ENCODE measurements at places on chromosomes 13 and 19. TPM values are rescaled to one million over a fixed set of nuclear protein-coding genes. Genes with fewer than 3 reads are reported as not detected.
A peak's percentile ranks its signal among the peaks of the same experiment; 100 is the strongest.

SIGLEC10 gene
- total RNA-seq = 0.08 TPM

TMPRSS9 gene
- 0.09 TPM for total RNA-seq

ZNF90 gene
- total RNA-seq = 1.1 TPM

LHB gene
- 0.98 TPM for total RNA-seq

ZBTB32 gene
- not detected for total RNA-seq

CCDC70 gene
- total RNA-seq = not detected

KANK3 gene
- 1.8 TPM for total RNA-seq

IGFL1 gene
- total RNA-seq = not detected

PDE4C gene
- not detected for total RNA-seq

SLC17A7 gene
- 0.16 TPM for total RNA-seq

KLK3 gene
- total RNA-seq = not detected

DNA sequence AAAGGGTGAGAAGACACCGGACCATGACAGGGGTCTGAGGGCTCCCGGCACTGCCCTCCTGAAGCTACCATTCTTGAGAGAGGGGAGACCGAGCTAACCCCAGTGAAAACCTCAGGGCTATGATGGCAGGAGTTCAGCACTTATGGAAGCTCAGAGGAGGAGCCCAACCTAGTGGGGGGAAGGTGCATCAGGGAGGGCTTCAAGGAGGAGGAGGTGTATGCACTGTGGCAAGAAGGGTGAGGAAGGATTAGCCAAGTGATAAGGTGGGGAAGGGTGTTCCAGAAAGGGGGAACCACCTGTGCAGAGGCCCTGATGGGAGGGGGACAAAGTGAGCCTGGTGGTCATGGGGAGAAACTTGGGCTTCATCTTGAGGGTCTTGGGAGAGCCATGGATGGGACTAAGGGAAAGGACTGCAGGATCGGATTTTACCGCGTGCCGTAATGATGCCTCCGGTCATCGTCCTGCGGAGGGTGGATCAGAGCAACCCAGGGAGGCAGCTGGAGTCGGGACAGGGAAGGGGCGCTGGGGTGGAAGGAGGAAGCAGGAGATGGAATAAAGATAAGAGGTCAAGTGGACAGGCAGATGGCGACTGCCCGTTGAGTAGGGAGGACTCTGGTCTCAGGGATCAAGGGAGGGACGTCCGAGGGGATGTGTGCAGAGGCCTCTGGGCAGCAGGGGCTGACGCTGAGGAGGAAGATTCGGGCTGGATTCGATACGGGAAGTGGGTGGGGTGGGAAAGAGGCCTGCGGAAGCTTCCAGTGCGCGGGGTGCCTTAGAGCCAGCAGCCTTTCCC is 13.3 kb upstream of the PSMD8 start:
- H3K27me3 ChIP-seq = no peaks in the 10 kb centered on the region
- H3K4me1 ChIP-seq = peaks cover 2% of the 10 kb centered on the region
- no peaks in the 10 kb centered on the region for H3K36me3 ChIP-seq
- DNase-seq = no peak

- H3K4me3 ChIP-seq = no peak overlapping the region
- H3K27me3 ChIP-seq = peaks cover 10% of the 10 kb centered on the region
- H3K27ac ChIP-seq = no peak overlapping the region
- no peak for DNase-seq
- H3K4me1 ChIP-seq = peaks cover 6% of the 10 kb centered on the region
These were observed 7.1 kb downstream of the CRLF1 start for GRCh38 chr19:18599485-18599884.

- no peak overlapping the region for H3K4me3 ChIP-seq
- no peak overlapping the region for H3K27ac ChIP-seq
- peak; percentile 71 for DNase-seq
These were observed 2.8 kb downstream of the PTGER1 start for GRCh38 chr19:14472202-14472938.

DNA sequence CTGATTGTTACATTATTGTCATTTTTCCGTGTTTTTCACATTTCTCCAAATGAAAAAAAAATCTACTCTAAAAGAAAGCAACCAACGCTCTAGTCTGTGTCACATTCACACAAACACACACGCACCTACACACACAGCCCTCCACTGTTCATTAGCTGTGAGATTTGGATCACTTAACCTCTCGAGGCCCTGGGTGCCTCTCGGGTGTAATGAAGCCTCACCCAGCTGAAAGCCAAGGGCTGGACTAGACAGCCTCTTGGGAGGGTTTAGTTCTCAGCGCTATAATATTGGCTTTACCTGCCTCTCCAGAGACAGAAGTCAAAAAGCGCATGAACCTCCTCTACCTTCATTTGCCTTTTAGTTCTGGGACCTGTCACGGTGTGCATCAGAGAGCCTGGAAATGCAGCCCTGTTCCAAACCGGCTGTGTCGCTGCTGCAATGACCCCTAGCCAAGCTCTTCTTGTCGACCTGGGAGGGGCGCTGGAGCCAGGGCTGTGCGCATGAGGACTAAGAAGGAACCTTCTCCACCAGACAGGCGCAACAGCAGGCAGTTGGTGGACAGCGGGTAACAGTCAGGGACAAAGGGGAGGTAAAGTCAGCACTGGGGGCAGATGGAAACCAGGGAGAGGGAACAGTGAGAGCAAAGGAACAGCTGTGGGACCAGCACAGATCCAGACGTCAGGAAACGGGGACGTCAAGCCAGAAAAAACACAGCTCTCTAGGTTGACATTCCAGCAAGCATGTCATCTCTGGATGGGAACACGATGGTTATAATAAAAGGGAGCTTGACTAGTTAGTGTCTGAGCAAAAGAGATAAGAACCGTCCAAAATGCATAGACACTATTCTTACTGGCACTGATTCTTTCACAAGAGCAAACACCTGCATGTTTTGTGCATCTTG is 375.9 kb downstream of the EFNB2 start:
- H3K27me3 ChIP-seq = no peaks in the 10 kb centered on the region
- no peaks in the 10 kb centered on the region for H3K4me1 ChIP-seq
- no peak overlapping the region for H3K4me3 ChIP-seq
- H3K27ac ChIP-seq = no peak overlapping the region
- H3K36me3 ChIP-seq = no peaks in the 10 kb centered on the region

- no peak overlapping the region for H3K27ac ChIP-seq
- no peaks in the 10 kb centered on the region for H3K4me1 ChIP-seq
- H3K36me3 ChIP-seq = no peaks in the 10 kb centered on the region
- DNase-seq = no peak
- H3K27me3 ChIP-seq = no peaks in the 10 kb centered on the region
These were observed 170.7 kb downstream of the DCT start for GRCh38 chr13:94308832-94309231.

DNA sequence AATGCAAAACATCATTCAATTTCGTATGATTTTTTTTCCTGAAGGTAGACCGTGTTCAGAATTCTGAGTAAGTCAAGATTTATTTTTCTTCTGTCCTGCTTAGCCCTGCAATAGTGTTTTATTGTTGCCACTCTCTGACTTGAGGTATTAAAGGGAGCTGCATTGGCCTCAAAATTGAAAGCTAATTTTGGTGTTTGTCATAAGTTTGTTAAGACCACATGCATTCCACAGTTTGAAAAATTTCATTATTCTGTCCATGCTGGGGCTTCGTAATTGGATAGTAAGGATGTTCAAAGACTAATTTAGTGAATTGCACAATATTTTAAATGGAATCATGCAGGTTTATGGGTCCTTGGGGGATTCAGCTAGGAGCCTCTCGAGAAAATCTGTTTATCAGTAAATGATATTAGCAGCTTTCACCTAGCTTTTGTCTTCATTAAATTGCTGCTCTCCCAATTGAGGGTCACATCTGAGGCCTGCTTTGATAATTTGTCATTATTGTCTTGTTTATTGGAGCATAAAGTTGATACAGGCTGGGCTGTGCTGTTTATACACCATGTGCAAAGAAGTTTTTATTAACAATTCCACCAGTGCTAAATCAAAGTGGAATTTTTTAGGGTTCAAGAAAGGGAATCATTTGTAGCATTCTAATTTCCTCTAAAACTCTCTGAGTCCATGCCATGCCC is 339.8 kb upstream of the OBI1 start:
- H3K4me3 ChIP-seq = no peak overlapping the region
- no peak for DNase-seq

- no peaks in the 10 kb centered on the region for H3K27me3 ChIP-seq
- H3K27ac ChIP-seq = no peak overlapping the region
- H3K4me3 ChIP-seq = no peak overlapping the region
These were observed 132.6 kb downstream of the EFNB2 start for GRCh38 chr13:106402866-106403265.

- H3K27ac ChIP-seq = no peak overlapping the region
- no peak for DNase-seq
- no peaks in the 10 kb centered on the region for H3K36me3 ChIP-seq
- no peaks in the 10 kb centered on the region for H3K27me3 ChIP-seq
- H3K4me1 ChIP-seq = peaks cover 13% of the 10 kb centered on the region
These were observed 134.6 kb upstream of the RFC3 start for GRCh38 chr13:33683376-33683775.

- H3K4me1 ChIP-seq = peaks cover 18% of the 10 kb centered on the region
- H3K4me3 ChIP-seq = no peak overlapping the region
- H3K27ac ChIP-seq = no peak overlapping the region
- no peak for DNase-seq
These were observed 97.9 kb upstream of the RNF113B start for GRCh38 chr13:98274921-98275487.

DNA sequence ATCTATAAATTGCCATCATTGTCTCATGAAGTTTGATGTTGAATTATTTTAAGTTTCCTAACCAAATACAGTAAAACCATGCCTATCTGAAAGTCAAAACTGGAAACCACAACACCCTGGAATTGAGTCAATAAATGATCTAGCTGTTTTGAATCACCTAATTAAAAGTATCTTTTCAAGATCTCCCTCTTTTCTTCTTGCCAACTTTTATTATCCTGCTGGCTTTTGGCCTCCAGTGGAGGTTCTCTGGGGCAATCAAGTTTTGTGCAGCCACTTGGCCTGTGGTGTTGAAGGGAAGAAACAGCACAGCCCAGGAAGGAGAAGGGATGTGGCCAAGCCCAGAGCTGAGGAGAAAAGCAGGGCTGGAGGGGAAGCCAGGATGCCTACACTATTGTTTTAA is 255.4 kb downstream of the COG6 start:
- H3K4me1 ChIP-seq = no peaks in the 10 kb centered on the region
- DNase-seq = no peak
- H3K27me3 ChIP-seq = no peaks in the 10 kb centered on the region
- no peak overlapping the region for H3K4me3 ChIP-seq
- no peak overlapping the region for H3K27ac ChIP-seq
- H3K36me3 ChIP-seq = no peaks in the 10 kb centered on the region

- no peaks in the 10 kb centered on the region for H3K36me3 ChIP-seq
- no peaks in the 10 kb centered on the region for H3K27me3 ChIP-seq
- H3K4me3 ChIP-seq = no peak overlapping the region
- no peak overlapping the region for H3K27ac ChIP-seq
These were observed 55.8 kb upstream of the NBEA start for GRCh38 chr13:34886121-34886875.

DNA sequence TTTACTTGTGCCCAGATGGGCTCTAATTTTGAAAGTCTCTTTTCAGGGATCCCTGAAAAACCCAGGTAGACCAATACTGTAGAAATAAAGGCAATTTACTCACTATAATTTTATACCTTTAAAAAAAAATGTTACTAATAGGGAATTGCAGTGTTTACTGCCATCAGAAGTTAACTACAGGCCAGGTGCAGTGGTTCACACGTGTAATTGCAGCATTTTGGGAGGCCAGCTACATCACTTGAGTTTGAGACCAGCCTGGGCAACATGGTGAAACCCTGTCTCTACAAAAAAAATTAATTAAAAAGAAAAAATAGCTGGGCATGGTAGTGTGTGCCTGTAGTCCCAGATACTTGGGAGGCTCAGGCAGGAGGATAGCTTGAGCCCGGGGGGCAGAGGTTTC is 10.2 kb downstream of the USP12 start:
- H3K27me3 ChIP-seq = no peaks in the 10 kb centered on the region
- DNase-seq = no peak
- H3K27ac ChIP-seq = no peak overlapping the region
- no peaks in the 10 kb centered on the region for H3K36me3 ChIP-seq
- H3K4me3 ChIP-seq = no peak overlapping the region

- peaks cover 17% of the 10 kb centered on the region for H3K36me3 ChIP-seq
- DNase-seq = no peak
- H3K4me1 ChIP-seq = no peaks in the 10 kb centered on the region
- H3K27ac ChIP-seq = no peak overlapping the region
- H3K4me3 ChIP-seq = no peak overlapping the region
- H3K27me3 ChIP-seq = no peaks in the 10 kb centered on the region
These were observed 4.7 kb upstream of the TMPRSS9 start for GRCh38 chr19:2355168-2356035.

DNA sequence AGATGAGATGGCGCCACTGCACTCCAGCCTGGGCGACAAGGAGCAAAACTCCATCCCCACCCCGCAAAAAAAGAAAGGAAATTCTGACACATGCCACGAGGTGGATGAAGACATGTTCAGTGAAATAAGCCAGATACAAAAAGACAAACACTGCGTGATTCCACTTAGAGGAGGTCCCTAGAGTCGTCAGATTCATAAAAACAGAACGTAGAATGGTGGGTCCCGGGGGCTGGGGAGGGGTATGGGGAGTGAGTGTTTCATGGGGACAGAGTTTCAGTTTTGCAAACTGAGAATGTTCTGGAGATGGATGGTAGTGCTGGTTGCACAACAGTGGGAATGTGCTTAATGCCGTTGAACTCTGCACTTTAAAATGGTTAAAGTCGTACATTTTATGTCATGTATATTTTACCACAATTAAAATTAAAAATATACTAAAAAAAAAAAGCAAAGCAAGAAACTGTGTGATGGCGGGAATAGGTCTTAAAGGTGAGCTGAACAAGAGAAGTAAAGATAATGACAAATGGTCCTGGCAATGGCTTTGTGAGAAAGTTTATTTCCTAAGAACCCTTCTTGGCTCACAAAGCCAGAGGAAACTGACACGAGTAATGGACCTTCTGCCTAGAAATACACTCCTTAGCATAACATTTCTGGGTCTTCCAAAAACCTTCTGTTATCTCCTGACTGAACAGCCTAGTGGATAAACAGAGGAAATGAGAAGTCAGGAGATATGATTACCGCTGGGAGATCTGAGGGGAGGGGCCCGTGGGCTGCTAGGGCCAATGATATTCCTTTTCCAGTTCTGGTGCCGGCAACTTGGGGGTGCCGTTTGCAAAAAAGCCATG is 4.2 kb upstream of the SPC24 start:
- H3K4me3 ChIP-seq = no peak overlapping the region
- no peaks in the 10 kb centered on the region for H3K27me3 ChIP-seq
- peaks cover 27% of the 10 kb centered on the region for H3K4me1 ChIP-seq
- no peak for DNase-seq
- peak overlapping the region; percentile 81 for H3K27ac ChIP-seq

DNA sequence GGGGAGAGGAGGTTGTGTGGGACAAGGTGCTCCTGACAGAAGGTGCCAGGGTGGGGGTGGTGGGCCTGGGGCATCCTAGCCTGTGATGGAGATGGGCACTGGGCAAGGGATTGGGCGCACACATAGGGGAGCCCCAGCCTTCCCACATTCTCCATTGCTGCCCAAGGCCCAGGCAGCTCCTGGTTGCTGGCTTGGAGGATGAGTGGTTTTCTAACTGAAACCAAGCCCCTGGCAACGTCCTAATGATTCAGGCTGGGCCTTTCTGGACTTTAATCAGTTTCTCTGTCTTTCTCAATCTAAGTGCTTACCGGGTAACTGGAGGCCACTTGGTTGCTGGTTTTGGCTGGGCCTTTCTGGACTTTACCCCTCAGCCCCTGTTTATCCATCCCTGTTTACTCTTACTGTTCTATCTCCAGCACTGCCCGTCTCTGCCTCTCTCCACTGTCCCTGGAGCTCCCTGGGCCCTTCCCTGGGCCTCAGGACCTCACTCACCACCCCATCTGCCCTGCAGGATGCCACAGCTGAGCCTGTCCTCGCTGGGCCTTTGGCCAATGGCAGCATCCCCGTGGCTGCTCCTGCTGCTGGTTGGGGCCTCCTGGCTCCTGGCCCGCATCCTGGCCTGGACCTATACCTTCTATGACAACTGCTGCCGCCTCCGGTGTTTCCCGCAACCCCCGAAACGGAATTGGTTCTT is 354 bp downstream of the CYP4F3 start:
- DNase-seq = no peak
- no peak overlapping the region for H3K4me3 ChIP-seq
- no peaks in the 10 kb centered on the region for H3K4me1 ChIP-seq
- H3K27ac ChIP-seq = no peak overlapping the region
- H3K36me3 ChIP-seq = no peaks in the 10 kb centered on the region

Measured in pancreas (tissue), 10 donors.